ENCODE measurements at places on chromosomes 6 and 20.

GRCh38 chr6:49462599-49462926 lies 490 bp downstream of the MMUT start:
- DNase-seq, result no peak

GRCh38 chr20:58233881-58234528 lies 5.6 kb upstream of the ANKRD60 start:
- DNase-seq, result peak; percentile 49

DNA sequence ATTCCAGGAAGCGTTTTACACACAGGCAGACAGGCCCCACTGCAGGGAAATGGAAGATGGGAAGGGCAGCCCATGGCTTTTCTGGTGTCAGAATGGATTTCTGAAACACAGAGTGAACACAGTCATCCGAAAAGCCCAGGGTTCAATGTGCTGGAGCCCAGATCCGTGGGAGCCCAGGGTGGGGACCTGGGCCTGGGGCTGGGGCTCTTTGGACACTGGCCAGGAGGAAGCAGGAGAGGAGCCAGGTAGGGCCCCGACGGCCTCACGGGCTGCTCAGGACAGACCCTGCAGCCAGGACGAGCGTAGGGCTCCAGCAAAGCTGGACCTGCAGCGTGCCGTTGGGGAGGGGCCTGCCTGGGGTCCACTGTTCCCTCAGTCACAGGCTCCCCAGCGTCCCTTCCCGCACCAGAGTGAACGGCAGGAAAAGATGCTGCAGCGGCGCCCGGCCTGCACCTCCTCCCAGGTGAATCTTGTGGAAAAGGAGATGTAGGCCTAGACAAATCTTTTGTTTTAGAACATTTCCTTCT lies 24.3 kb upstream of the LSM14B start:
- DNase-seq, result no peak

DNA sequence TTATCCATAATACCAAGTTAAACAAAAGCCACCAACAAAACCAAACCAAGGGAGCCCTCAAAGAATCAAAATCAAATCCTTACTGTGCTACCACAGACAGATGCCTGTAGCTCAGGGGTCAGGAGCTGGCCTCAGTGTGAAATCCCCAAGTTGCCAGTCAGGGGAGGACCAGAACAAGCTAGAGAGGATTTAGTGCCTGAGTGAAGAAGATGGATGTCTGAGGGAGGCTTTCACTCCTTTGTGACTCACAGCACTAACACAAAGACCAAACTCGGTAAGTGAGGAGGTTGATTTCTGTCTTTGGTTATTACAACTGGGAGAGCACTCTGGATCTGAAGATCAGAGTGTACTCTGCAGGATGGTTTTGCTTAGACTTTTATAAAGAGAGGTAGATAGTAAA lies 189.9 kb upstream of the ZNF184 start:
- no peak for DNase-seq
